Motor neuron (in vitro differentiated cells): ENCODE measurements at places on chromosomes 6 and 20. TPM values are rescaled to one million over a fixed set of nuclear protein-coding genes. Genes with fewer than 3 reads are reported as not detected.

- ATAC-seq = peak; percentile 25
These were observed 22.7 kb downstream of the TFEB start for GRCh38 chr6:41712651-41713103.

GRCh38 chr6:132041706-132042105, 90.5 kb upstream of the CCN2 start:
- ATAC-seq = no peak

DNA sequence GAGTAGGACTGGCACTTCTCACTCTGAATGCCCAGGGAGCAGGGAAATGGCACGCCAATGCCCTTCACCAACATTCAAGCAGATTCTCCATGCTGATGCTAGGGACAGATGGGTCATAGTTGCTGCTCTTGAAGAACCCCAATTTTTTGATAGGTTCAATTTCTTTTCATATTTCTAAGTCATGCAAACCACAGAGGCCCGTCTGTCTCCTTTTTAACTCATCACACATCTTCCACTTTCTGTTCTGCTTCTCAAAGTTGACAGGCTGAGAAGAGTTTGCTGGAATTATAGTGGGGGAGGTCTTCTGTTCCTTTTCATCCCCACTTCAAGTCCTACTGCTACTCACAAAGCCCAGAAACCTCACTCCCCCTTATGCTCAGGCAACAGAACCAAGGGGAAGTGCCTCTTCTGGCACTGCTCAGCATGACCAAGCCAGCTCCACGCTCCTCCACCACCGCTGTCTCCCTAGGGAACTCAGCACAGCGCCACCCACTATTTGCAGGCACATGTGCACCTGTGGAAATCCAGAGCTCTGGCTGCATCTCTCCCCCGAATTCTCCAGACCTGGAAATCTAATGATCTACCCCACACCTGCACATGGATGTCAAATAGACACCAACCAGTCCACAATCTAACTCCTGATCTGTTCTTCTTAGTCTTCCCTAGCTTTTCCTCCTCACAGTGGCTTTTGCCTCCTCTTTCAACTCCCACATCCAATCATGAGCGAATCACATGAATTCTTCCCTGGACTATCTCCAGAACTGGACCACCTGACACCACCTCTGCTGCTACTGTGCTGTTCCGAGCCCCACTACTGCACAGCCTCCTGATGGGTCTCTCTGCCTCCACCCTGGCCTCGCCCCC, 10.7 kb downstream of the ZBTB24 start:
- ATAC-seq = no peak

GRCh38 chr6:55729665-55730064, 145.7 kb downstream of the BMP5 start:
- ATAC-seq = no peak

DNA sequence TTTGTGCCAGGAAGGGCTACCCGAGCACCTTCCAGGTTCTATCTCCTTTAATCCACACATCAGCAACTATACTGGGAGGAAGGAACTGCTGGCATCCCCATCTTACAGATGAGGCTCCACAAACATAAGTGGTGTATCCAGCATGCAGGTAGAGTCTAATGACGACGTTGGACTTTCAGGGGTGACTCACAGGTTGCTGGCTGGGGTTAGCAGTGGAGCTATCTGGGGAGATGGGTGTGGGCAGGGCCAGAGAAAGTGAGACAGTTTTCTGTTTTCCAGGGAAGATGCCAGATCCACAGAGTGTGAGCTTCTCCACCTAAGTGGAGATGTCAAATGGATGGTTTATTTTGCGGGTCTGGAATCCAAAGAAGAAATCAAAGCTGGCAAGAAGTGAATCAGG, 31.8 kb downstream of the CDH22 start:
- ATAC-seq = peak; percentile 2

Gene WFDC5
- 1.4 TPM in 1 of 2 replicates, not detected in the other for total RNA-seq

Gene HLA-DQB1
- total RNA-seq = 0.05 and 1.1 TPM in 2 replicates
